ENCODE measurements at places on chromosomes 11 and 22. TPM values are rescaled to one million over a fixed set of nuclear protein-coding genes. Genes with fewer than 3 reads are reported as not detected.

FAM227A gene
- 0.60 TPM for total RNA-seq

LAYN gene
- not detected for total RNA-seq

KRTAP5-11 gene
- total RNA-seq: not detected

WBP2NL gene
- 0.13 TPM for total RNA-seq

CHST1 gene
- 12.5 TPM for total RNA-seq

KCTD14 gene
- total RNA-seq: not detected

EHD1 gene
- total RNA-seq: 93.6 TPM

CLMP gene
- 9.8 TPM for total RNA-seq

SLC17A6 gene
- not detected for total RNA-seq

LIF gene
- total RNA-seq: 40.2 TPM

ABCC8 gene
- total RNA-seq: not detected

FAM180B gene
- total RNA-seq: 1.4 TPM

ACRV1 gene
- total RNA-seq: 0.16 TPM

MYO7A gene
- total RNA-seq: 0.88 TPM

MIOX gene
- total RNA-seq: 0.34 TPM

TSGA10IP gene
- total RNA-seq: not detected
